ENCODE measurements at places on chromosomes 2 and 18. TPM values are rescaled to one million over a fixed set of nuclear protein-coding genes. Genes with fewer than 3 reads are reported as not detected.

DNA sequence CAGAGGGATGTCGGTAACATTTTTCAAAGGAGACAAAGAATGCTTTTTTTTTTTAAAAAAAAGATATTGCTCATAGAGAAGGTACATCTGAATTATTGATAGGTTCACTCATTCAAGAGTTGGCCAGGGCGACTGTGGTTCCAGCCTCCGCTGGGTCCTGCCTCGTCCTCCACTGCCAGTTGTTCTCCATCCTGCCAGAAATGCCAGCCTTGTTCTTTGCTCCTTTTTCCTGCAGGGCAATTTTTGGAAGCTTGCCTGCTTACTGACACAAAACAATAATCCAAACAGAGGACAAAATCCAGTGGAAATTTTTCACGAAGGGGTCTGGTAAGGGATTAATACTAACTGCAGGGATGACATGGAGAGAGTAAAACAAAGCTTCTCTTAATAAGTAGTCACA lies 1113.0 kb downstream of the CBLN2 start:
- no peaks in the 10 kb centered on the region for H3K4me1 ChIP-seq
- no peak overlapping the region for H3K4me3 ChIP-seq
- H3K27me3 ChIP-seq = no peaks in the 10 kb centered on the region
- H3K27ac ChIP-seq = no peak overlapping the region
- H3K36me3 ChIP-seq = no peaks in the 10 kb centered on the region

GRCh38 chr2:215540658-215541057 lies 104.8 kb upstream of the FN1 start:
- no peaks in the 10 kb centered on the region for H3K27me3 ChIP-seq
- peaks cover 5% of the 10 kb centered on the region for H3K4me1 ChIP-seq
- H3K4me3 ChIP-seq = no peak overlapping the region
- no peaks in the 10 kb centered on the region for H3K36me3 ChIP-seq

EPB41L3 gene
- polyA plus RNA-seq = 22.9 TPM

DNA sequence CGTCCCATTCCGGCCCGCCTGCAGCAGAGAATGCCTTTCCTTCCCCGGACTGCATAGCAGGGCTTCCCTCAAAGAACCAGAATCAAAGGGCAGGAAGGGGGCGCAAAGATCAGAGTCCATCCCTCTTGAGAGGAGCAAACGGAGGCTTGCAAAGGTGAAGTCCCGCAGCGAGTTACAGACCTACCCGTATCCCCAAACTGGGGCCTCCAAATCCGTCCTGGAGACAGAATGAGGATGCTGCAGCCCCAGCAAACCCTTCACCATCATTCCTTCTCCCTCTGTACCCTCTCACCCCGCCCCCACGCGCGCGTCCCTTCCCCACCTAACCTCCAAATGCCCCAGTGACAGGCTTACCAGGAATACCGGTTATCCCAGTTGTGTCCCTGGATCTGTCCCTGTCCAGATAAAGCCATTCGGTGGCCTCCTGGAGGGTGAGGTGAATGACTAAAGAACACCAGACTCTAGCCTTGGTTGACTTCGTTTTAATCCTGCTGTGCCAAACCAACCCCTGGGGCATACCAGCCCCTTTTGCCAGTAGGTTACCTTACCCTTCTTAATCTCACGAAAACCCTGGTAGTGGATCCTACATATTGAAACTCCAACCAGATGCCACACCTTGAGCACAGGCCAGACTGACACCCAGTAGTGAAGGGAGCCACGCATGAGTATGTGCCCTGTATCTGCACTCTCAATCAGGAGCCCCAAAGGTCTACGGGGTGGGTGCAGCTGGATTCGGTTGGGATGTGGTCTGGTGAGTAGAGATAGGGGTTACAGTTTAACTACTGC lies 961 bp upstream of the SLC40A1 start:
- H3K27me3 ChIP-seq = no peaks in the 10 kb centered on the region
- H3K4me3 ChIP-seq = peak overlapping the region; percentile 83
- peaks cover 19% of the 10 kb centered on the region for H3K4me1 ChIP-seq
- H3K27ac ChIP-seq = peak overlapping the region; percentile 96
- peak; percentile 53 for DNase-seq

GRCh38 chr2:231929961-231930592 lies 3.9 kb upstream of the NPPC start:
- H3K4me3 ChIP-seq = no peak overlapping the region
- H3K4me1 ChIP-seq = peaks cover 15% of the 10 kb centered on the region
- no peaks in the 10 kb centered on the region for H3K36me3 ChIP-seq
- no peak overlapping the region for H3K27ac ChIP-seq
- no peak for DNase-seq
- peaks cover 45% of the 10 kb centered on the region for H3K27me3 ChIP-seq

DNA sequence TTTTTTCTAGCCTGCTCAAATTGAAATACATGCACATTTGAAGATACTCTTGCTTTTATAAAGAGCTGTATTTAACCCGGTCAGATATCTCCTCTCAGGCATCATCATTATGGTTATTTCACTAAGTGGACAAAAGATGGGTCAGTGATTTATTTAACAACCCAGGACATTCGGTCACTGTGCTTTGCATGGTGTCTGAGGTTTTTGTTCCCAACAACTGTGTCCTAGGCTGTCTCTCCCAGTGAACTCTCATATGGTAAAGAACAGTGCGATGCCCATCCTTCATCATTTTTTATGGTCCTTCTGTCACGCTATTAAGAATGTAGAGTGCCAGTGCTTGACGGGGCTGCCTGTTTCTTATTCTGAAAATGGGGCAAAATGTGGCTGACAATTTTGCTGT lies 372.4 kb downstream of the PTPRM start:
- H3K4me3 ChIP-seq = no peak overlapping the region
- no peaks in the 10 kb centered on the region for H3K4me1 ChIP-seq
- no peak for DNase-seq
- no peaks in the 10 kb centered on the region for H3K36me3 ChIP-seq

ADAM23 gene
- polyA plus RNA-seq = 2.7 TPM

GRCh38 chr2:106095478-106096298 lies 98.4 kb downstream of the UXS1 start:
- H3K27ac ChIP-seq = no peak overlapping the region
- DNase-seq = no peak
- H3K36me3 ChIP-seq = no peaks in the 10 kb centered on the region
- H3K27me3 ChIP-seq = no peaks in the 10 kb centered on the region

DNA sequence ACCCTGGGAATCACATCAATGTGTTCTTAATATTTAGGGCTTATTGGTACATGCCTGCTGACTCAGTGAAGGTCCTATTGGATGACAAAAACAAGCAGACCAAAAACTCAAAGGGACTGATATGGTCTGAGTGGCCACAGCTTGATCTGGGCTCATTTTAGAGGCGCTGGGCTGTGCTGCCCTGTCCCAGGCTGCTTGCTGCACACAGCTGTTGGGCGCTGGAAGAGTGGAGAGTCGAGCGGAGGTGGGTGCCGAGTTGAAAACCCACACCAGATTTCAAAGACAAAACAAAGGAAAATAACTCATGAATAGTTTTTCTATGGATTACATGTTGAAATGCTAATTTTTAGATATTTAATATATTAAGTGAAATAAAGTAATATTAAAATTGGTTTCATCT lies 68.5 kb downstream of the LONRF2 start:
- no peaks in the 10 kb centered on the region for H3K36me3 ChIP-seq
- DNase-seq = no peak
- no peaks in the 10 kb centered on the region for H3K4me1 ChIP-seq
- H3K27ac ChIP-seq = no peak overlapping the region
- no peak overlapping the region for H3K4me3 ChIP-seq

- no peak overlapping the region for H3K27ac ChIP-seq
- no peak overlapping the region for H3K4me3 ChIP-seq
- no peak for DNase-seq
- H3K27me3 ChIP-seq = no peaks in the 10 kb centered on the region
- no peaks in the 10 kb centered on the region for H3K4me1 ChIP-seq
These were observed 150.3 kb downstream of the PLEKHA3 start for GRCh38 chr2:178630581-178630980.

LBX2 gene
- 5.2 TPM for polyA plus RNA-seq

- H3K27me3 ChIP-seq = no peaks in the 10 kb centered on the region
- peak overlapping the region; percentile 88 for H3K27ac ChIP-seq
- H3K36me3 ChIP-seq = no peaks in the 10 kb centered on the region
These were observed 12.3 kb downstream of the ARHGAP28 start for GRCh38 chr18:6741786-6742185.

DNA sequence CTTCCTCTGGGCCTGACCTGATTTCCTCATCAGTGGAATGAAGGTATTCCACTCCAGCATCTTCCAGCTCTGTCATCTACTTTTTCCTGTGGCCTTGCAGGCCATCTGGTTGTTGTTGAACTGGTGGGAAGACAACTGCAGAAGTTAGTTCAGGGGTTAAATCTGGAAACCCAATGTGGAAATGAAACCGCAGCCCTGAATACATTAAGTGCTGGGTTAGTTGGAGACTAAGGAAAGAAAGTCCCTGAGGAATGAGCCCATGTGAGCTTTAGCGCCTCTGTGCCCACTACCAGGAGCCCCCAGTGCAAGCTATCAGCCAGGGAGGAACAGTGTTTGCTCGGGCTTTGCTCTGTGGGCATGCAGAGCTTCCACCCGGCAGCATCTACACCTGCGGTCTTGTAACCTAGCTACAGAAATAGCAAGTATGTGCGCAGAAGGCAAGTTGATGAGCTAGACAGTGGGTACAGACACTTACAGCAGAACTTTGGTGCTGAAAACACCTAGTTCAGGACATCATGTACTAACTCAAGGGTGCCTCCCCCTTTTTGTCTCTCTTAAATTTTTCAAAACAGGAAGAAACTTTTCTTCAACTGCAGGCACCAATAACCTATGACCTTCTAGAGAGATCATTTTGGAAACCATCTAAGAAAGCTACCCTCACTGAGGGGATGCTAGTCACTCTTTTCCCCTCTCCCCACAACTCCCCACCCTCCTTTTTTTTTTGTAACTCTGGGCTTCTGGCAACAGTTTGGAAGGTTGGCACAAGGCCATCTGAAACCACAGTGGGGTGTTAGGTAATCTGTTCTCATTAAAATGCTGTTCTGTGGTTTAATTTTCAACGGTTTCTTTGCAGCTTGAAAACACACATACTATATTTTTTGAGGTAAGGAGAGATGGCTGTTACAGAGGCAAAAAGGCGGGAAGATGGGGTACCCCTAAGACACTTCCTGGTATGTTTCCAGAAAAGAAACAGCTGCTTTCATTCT lies 18.3 kb upstream of the CXCR4 start:
- no peak overlapping the region for H3K27ac ChIP-seq
- H3K27me3 ChIP-seq = no peaks in the 10 kb centered on the region
- no peak overlapping the region for H3K4me3 ChIP-seq
- H3K36me3 ChIP-seq = no peaks in the 10 kb centered on the region
- no peak for DNase-seq

- H3K27ac ChIP-seq = no peak overlapping the region
- no peaks in the 10 kb centered on the region for H3K4me1 ChIP-seq
- no peak overlapping the region for H3K4me3 ChIP-seq
- no peaks in the 10 kb centered on the region for H3K27me3 ChIP-seq
- no peak for DNase-seq
These were observed 1092.5 kb downstream of the LRP1B start for GRCh38 chr2:141038341-141038740.

- no peak overlapping the region for H3K4me3 ChIP-seq
- peaks cover 24% of the 10 kb centered on the region for H3K4me1 ChIP-seq
These were observed 5.4 kb downstream of the ARHGAP28 start for GRCh38 chr18:6734726-6735430.

DNA sequence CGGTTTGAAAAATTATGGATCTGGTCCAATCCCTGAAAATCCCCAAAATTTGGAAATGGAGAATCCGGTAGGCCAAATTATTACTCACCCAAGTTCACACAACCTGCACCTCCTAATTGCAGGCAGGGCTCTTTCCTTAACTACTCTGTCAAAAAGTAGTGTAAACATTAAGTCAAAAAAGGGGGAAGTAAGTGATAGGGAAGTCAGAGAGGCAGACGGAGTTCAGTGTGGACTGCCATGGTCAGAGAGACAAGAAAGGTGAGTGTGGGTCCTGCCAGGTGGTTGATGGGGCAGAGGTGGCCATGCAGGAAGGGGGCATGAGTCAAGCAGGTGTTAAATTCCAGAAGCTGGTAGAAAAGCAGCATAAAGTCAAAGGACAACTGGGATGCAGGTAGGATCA lies 104.7 kb upstream of the STPG4 start:
- peaks cover 9% of the 10 kb centered on the region for H3K4me1 ChIP-seq
- no peaks in the 10 kb centered on the region for H3K27me3 ChIP-seq
- no peaks in the 10 kb centered on the region for H3K36me3 ChIP-seq
- DNase-seq = no peak
- no peak overlapping the region for H3K27ac ChIP-seq

CD28 gene
- polyA plus RNA-seq = not detected

SLC19A3 gene
- 15.5 TPM for polyA plus RNA-seq

DNA sequence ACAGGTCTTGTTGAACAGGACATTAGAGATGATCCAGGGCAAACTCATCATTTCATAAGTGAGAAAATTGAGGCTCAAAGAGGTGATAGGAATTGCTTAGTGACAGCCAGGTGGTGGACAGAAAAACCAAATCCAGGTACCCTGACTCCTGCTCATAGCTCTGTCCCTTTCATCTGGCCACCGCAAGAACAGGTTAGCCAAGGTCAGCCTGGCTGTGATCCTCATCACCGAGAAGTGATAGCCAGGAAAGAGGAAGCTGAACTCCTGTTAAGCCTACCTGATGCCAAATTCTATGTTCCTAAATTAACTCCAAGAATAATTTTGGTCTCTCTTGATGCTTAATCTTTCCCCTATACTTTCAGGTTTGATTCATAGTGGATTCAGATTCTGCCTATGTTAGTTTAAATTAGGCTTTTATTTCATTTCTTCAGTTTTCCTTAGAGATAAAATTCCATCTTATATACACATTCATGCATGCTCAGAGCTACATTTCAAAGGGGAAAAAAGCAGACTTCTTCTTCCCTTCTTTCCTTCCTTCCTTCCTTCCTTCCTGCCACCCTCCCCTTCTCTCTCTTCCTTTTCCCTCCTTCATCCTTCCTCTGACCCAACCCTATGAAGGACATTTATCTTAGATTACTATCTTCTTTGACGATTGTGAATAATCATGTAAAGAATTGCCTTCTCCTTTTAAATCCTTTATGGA lies 17.3 kb upstream of the CRIM1 start:
- H3K27me3 ChIP-seq = no peaks in the 10 kb centered on the region
- no peak for DNase-seq
- H3K27ac ChIP-seq = no peak overlapping the region
- H3K4me1 ChIP-seq = no peaks in the 10 kb centered on the region
- no peak overlapping the region for H3K4me3 ChIP-seq

DNA sequence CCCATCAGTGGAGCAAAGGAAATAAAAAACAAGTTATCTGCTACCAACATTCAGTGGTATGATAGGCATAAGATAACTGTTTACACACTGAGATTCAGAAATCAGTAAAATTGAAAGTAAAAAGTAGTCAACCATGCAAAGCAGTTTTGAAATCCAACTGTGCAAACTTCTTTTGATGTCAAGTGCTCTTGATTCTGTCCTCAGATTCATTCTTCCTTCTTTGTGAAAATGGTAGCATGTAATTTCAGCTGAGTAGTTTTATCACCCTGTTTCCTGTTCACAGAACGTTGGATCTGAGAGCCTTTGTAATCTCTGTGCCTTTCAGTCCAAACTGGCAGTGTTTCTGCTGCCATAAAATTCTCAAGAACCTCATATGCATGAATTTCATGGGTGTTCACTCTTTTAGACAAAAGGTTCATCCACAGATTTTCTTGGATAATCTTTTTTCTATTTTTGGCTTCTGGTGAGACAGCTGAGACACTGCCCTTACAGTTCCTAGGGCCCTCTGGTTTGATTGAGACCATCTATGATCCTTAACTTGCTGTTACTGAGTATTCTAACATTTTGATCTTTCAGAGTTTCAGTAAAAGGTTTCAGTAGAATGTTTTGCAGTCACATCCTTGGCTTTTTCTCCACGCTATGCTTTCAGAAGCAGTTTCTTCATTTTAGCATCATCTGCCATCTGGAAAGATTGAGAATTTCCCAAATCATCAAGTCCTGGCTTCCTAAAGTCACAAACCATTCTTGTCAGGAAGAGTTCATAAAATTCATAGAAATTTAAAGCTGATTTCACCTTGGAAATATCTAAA lies 272.3 kb upstream of the EPHA4 start:
- H3K27me3 ChIP-seq = no peaks in the 10 kb centered on the region
- H3K27ac ChIP-seq = no peak overlapping the region
- H3K36me3 ChIP-seq = no peaks in the 10 kb centered on the region
- DNase-seq = no peak
- H3K4me1 ChIP-seq = no peaks in the 10 kb centered on the region

All from hepatocyte (in vitro differentiated cells).